T-cell (primary cell): ENCODE measurements at places on chromosomes 1 and 21.
A peak's percentile ranks its signal among the peaks of the same experiment; 100 is the strongest.

DNA sequence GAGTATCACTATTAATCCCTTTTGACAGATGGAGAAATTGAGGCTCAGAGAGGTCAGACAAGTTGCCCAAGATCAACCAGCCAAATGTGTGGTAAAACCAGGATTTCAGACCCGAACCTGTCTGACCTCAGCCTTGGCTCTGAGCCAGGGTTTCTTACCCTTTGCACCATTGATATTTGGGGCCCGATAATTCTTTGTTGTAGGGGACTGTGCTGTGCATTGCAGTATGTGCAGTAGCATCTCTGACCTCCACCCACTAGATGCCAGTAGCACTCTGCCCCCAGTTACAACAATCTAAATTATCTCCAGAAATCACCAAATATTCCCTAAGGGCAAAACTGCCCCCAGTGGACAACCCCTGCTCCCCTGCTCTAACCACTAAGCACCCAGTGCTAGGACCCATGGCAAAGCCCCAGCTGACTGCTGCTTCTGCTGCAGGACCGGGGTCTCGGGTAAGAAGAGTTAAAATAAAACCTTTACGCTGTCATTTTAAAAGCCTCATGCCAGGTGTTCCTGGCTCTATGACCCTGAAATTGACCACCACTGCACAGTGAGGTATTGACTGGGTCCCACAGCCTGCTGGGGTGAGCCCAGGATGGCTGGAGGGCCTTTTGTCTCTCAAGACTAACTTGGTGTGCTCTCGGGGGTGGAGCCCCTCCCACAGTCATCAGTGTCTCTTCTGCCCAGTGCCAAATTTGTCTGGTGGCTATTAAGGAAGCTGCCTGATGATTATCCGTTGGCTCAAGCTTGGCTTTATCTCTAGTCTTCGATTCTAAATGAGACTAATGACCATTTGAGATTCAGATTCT, 5.6 kb upstream of the MAN1C1 start:
- no peak overlapping the region for H3K27ac ChIP-seq
- H3K27me3 ChIP-seq, result no peaks in the 10 kb centered on the region
- H3K4me3 ChIP-seq, result no peak overlapping the region
- no peak for DNase-seq
- H3K36me3 ChIP-seq, result no peaks in the 10 kb centered on the region

DNA sequence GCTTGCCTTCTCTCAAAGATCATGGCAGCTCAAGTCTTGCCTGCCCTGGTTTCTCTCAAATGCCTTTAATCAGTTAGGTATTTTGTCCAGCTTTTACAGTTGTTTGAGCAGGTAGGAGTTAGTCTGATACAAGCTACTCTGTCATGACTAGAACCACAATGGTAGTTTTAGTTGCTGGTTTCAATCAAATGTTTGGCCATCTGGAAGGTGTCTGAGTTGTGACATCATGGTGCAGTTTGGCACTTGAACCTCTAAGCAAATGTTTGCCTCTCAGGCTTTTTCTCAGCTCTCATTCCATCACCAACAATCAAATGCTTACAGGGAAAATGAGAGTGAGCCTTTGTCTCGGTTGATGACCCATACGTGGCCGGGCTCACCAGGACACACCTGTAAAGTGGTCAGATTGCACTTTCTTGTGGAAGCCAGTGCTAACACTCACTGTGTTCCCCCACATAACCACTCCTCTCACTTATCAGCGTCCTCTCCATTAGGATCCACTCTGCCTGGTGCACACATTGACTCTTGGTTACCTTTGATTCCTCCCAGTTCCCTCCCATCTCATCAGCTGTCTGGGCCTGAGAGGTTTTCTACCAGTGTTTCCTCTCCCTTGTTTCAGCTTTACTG, 67.5 kb downstream of the CCDC185 start:
- no peaks in the 10 kb centered on the region for H3K27me3 ChIP-seq
- no peak overlapping the region for H3K4me3 ChIP-seq
- H3K36me3 ChIP-seq, result no peaks in the 10 kb centered on the region

DNA sequence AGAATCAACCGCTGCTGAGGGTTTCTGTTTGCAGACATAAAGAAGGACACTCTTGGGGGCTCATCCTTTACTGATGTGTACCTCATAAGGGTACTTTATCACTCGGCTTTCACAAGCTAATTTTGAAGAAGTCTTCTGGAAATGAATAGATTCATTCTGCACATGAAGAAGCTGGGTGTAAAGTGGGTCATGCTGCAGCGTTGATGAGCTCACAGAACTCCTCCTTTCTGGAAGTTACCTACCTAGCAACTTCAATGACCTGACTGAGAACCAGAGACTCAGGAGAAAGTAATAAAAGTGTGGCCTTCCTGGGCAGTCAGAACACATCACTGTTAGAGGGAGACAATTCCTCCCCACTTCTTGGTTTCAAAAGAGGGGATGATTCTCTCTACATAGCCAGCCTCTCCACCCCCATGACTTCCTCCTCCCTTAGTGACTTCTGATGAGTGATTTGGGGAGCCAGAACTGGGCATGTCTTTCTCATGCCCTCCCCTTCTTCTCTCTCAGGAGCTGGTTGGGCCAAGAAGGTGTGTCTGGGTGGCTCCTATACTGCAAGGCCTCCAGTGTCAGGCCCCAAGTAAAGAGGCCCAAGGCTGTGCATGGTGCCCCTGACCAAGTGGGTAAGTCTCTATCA, 27.0 kb downstream of the PCNX2 start:
- no peak overlapping the region for H3K4me3 ChIP-seq
- no peak for DNase-seq
- no peak overlapping the region for H3K27ac ChIP-seq
- no peaks in the 10 kb centered on the region for H3K27me3 ChIP-seq
- H3K4me1 ChIP-seq, result no peaks in the 10 kb centered on the region
- H3K36me3 ChIP-seq, result no peaks in the 10 kb centered on the region

DNA sequence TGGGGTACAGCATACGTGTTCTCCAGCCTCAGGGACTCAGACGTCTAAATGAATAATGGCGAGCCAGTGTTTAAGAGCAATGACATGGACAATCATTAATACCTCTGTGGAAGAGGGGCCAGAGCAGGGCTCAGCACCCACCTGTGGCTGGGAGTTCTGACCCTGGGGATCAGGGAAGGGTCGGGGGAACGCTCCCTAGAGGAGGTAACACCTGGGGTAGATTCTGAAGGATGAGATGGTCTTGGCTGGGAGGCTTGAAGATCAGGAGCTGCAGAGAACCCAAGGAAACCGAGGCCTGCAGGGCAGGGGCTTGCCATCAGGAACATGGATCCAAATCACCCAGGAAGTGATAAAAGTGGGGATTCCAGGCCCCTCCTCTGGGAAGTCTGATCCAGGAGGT, 138.2 kb upstream of the RUNX3 start:
- H3K4me1 ChIP-seq, result peaks cover 52% of the 10 kb centered on the region
- DNase-seq, result no peak
- no peak overlapping the region for H3K27ac ChIP-seq
- H3K36me3 ChIP-seq, result no peaks in the 10 kb centered on the region
- no peaks in the 10 kb centered on the region for H3K27me3 ChIP-seq

GRCh38 chr1:25642574-25643108, 26.1 kb downstream of the MAN1C1 start:
- H3K36me3 ChIP-seq, result no peaks in the 10 kb centered on the region
- peak overlapping the region; percentile 75 for H3K27ac ChIP-seq
- H3K4me3 ChIP-seq, result peak overlapping the region; percentile 25
- H3K4me1 ChIP-seq, result peaks cover 61% of the 10 kb centered on the region

GRCh38 chr1:179015396-179015795, 10.3 kb upstream of the FAM20B start:
- peaks cover 13% of the 10 kb centered on the region for H3K27me3 ChIP-seq
- no peak overlapping the region for H3K27ac ChIP-seq
- no peak for DNase-seq
- H3K4me3 ChIP-seq, result no peak overlapping the region

- H3K4me3 ChIP-seq, result no peak overlapping the region
- no peaks in the 10 kb centered on the region for H3K36me3 ChIP-seq
- H3K4me1 ChIP-seq, result no peaks in the 10 kb centered on the region
- peaks cover 5% of the 10 kb centered on the region for H3K27me3 ChIP-seq
- no peak overlapping the region for H3K27ac ChIP-seq
These were observed 133.1 kb downstream of the AJAP1 start for GRCh38 chr1:4787551-4787950.

- DNase-seq, result no peak
- H3K27ac ChIP-seq, result no peak overlapping the region
- peaks cover 28% of the 10 kb centered on the region for H3K27me3 ChIP-seq
- H3K4me3 ChIP-seq, result peak overlapping the region; percentile 5
These were observed 60.6 kb downstream of the GNG4 start for GRCh38 chr1:235588916-235589515.
